ENCODE measurements at places on chromosomes 5 and 9.

GRCh38 chr9:93364734-93365426 lies 86.6 kb upstream of the FAM120A start:
- no peak for DNase-seq

DNA sequence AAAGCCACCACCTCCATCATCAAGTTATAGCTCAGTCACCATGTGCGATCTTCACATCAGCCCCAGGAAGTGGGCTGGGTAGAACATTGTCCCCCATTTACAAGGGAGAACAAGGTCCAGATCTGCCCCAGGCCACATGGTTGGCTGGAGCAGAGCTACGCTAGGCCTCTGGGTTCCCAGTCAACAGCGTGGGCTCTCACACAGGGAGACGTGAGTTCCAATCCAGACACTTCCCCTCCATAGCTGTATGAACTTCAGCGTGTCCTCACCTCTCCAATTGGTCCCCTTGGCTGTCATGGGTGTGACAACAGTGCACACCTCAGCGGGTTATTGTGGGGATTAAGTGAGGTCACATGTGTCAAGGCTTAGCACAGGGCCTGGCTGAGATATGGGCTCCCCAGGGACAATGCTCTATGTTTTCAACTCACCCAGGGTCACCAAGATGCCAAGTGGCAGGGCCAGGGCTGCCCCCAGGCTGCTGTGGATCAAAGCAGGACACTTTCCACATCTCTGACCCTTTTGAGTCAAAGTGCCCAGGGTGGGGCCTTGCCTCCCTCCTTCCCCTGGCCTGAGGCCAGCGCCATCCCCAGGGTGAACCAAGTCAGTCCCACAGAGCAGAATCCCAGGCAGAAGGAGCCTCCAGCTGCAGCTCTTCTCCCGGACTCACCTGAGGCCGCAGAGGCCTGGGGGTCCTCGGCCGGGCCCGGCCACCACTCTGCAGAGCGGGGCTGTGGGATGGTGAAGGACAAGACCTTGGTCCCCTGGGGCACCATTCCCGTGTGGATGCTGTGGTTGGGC lies 19.8 kb downstream of the AKNA start:
- no peak for DNase-seq

DNA sequence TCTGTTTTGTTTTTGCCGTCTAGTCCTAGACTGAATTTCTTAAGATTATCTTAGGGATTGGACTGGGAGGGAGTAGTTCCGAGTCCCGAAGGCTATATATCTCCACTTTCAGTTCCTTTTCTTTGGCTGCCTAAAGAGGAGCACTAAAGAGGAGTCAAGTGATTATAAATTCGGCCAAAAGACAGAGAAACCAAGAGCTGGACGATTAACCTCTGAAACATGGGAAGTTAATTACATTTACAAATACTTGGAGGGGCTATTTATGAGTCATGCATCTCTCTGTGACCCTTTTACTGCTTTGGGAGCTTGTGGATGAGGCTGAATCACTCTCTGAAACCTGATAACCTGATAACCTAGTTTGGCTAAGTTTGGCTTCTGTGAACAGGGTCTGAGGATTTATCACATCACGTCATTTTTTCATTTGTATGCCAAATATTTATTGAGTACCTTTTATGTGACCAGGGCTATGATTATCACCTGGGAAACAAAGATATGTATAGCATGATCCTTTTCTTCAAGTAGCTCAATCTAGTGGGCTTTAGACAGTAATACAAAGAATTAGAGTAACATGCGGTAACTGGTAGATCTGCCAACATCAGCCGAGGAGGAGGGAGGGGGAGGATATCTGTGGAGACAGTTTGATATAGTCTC lies 180.9 kb downstream of the CD180 start:
- no peak for DNase-seq

DNA sequence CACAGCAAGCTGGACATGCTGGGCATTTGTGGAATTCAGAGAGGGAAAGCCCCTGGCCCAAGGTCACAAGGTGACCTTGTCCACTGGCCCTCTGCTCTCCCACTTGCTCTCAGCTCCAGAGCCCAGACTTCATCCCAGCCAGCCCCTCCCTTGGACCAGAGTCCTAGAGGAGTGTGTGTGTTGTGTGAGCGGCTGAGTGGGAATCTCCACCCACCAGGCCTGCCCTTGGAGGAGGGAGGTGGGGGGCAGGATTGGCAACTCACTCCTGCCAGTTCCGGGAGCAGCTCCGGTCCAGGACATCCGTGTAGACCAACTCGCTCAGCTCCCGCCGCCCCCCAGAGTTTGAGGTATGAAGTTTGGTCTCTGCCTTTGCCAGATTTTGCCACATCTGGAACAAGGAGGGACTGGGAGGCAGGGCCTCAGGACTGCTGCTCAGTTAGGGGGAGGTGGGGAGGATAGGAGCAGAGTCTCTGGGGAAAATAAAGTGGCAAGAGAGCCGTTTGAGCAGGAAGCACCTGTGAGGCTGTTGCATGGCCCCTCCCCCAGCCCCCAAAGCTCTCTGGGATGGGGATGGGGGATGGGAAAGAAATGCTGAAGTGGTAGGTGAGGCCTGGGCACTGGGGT lies 1.4 kb downstream of the MZB1 start:
- no peak for DNase-seq

DNA sequence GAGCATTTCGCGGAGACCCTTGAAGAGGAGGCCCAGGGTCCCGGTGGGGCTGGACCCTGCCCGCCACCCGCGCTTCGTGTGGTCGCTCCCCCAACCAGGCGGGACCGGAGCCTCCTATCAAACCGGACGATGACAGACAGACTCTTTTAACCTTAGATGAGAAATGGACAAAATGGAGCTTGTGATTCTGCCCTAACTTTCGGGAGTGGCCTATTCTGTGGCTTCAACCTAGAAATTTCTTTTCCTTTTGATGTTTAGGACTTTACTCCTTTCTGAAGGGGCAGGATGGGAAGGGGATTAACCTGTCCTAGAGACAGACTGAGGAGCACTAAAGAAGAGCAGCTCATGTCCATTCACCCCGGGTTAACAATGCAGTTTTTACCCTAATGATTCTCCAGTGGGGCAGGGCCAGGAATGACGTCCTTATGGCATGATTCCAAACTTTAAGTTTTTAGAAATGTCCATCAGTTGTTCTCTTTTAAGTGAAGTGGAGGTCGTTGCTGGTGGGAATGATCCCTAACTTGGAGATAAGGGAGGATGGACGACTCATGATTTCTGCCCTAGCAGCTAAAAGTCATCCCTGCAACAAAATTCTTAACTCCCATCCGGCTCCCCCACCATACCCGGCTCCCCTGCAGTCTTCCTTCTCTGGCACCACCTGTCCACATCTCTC lies 1.0 kb downstream of the NIPSNAP3A start:
- DNase-seq = no peak

- no peak for DNase-seq
These were observed 884 bp upstream of the GSN start for GRCh38 chr9:121266906-121267650.

- no peak for DNase-seq
These were observed 1.6 kb downstream of the CREB3 start for GRCh38 chr9:35734096-35734495.

GRCh38 chr5:169354263-169354662 lies 53.3 kb upstream of the SLIT3 start:
- DNase-seq = no peak

GRCh38 chr5:51095486-51095885 lies 287.8 kb upstream of the ISL1 start:
- no peak for DNase-seq

DNA sequence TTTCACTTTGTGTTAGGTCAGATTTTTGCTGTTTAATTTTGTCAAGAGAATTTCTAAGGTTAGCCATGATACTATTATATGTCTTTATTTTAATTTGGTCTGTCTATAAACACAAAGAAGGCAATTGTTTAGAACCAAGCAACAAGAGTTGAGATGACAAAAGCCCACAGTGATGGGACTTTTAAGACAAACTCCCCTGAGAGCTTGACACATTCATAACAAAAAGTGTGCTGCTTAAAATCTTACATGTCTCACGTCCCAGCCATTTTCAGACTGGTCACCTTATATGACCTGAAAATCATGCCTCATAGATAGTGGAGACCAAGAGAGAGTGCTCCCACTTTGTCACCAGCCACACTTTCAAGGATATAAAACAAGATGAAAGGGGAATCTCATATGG lies 21.6 kb upstream of the NNT start:
- no peak for DNase-seq

GRCh38 chr5:2725980-2726765 lies 25.3 kb downstream of the IRX2 start:
- DNase-seq = no peak

DNA sequence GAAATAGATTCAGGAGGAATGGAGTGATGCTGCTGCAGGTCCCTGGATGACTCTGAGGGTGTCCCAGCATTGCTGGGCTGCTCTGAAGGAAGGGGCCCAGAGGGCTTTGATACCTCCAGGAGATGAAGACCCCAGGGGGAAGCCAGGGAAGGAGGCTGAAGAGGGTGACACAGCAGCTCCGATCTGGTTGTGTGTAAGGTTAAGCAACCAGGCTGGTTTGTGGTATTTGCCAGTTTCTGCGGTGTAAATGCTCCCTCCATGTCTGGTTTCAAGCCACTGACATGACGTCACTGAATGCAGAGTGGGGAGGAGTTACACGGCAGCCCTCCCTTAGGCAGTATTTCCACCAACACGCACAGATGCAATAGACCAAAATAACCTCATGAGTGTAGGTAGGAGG lies 40.0 kb upstream of the ORM1 start:
- DNase-seq = no peak

DNA sequence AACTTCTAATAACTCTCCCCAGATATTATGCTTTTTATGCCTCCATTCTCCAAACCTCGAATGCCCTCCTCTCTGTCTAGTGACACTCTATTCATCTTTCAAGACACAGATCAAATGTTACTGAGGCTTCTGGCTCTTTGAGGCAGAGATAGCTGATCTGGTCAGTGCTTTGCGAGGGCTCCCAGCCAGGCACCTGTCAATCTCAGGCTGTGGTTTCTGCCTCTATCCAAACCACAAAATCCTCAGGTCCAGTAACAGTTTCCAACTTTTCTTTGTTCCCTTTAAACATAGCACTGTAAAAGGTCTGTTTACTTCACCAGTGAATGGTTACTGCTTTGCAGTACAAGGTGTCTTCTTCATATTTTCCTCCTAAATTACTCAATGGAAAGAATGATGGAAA lies 11.5 kb upstream of the STK32A start:
- DNase-seq = no peak

- no peak for DNase-seq
These were observed 13.5 kb upstream of the AMACR start for GRCh38 chr5:34021334-34021733.

DNA sequence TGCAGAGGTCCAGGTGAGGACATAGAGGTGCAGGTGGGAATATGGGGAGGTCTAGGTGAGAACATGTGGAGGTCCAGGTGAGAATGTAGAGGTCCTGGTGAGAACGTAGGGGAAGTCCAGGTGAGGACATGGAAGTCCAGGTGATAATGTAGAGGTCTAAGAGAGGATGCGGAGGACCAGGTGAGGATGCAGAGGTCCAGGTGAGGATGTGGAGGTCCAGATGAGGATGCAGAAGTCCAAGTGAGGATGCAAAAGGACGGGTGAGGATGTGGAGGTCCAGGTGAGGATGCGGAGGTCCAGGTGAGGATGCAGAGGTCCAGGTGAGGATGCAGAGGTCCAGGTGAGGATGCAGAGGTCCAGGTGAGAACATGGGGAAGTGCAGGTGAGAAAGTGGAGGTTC lies 133.8 kb downstream of the MRPL36 start:
- no peak for DNase-seq
